Hippocampal formation (tissue), 2 donors: ENCODE measurements at places on chromosomes 1 and 21.

DNA sequence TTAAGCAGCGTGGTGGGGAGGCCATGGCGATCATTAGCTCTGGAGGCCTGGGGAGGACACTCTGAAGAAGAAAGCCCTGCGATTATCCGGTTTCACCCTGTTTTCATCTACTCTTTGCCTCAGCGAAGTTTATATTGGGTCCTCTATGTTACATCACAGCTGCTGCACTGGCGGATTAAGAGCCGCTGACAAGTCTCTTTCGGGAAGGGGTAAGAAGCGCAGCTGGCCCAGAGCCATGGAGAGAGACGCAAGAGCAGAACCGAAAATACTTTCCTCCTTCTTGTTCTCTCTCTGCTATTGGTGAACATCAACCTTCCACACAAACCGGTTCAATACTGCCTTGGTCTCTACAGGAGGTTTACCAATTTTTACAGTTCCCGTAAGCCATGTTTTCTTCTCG is 291.5 kb downstream of the FAM72C start:
- no peak for DNase-seq

DNA sequence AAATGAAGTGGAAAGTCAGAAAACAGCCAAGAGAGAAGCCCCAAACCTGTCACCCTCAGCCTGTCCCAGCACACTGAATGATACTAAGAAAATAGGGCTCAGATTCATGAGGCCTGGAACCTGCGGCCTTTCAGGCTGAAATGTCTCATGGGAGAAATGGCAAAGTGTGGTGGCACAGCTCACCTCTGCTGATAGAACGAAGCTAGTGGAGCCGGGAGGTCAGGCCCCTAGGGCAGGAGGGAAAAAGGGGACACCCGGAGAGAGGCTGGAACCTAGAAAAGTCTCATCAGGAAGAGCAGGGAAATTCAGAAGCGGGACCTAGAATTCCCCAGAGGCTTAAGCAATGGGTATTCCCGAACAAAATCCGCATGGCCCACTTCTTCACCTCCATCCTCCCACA is 107.1 kb downstream of the BCAR3 start:
- no peak for DNase-seq

- no peak for DNase-seq
Measured at GRCh38 chr1:66396212-66396890, 137.6 kb upstream of the SGIP1 start.

DNA sequence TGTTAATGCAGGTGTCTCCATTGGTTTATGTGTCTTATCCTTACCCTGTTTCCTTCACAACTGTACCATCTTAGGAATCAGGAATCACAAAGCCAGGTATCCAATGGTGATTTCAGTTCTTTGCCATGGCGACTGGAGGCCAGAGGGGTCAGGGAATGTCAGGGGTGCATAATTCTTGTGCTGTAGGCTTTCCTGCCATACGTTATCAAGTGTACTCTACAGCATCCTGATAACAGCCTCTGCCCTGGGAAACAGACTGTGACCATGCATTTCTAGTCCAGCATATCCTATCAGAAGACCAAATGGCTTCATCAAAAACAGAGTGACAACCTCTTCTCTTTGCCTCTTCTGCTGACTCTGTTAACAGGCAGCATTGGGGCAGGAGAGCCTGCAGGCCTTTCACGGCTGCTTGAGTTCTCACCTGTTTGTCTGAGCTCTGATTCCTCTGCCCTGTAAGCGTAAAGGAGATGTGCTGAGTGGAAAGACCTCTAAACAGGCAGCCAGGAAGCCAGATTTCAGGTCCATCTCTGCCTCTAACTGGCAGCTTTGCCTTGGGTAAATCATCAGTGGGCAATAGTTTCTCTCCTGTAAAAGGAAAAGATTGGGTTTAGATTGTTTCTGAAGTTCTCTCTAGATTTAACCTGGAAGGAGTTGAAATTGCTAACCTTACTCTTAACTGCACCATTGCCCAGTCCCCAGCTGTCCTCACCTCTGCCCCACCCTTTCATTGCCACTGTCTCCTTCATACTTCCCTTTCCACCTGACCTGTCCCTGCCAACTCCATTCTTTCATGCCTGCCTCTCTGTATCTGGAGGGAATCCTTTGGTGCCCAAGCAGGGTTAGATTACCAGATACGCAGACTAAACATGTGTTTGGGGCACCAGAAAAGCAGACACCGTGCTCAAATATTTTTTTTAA is 80.2 kb downstream of the LRRC8D start:
- no peak for DNase-seq

GRCh38 chr1:153404768-153405167 is 11.6 kb upstream of the S100A7A start:
- DNase-seq = no peak

- DNase-seq = no peak
Measured at GRCh38 chr1:224192082-224192788, 9.2 kb downstream of the DEGS1 start.

- DNase-seq = no peak
Measured at GRCh38 chr1:41598325-41598724, 113.8 kb upstream of the EDN2 start.
